Stomach (tissue), 19 donors: ENCODE measurements at places on chromosomes 7 and 10. TPM values are rescaled to one million over a fixed set of nuclear protein-coding genes. Genes with fewer than 3 reads are reported as not detected.

Gene C7orf33
- total RNA-seq, result not detected

Gene GIMAP4
- total RNA-seq, result 11.7 TPM

Gene IGF2BP3
- total RNA-seq, result not detected

Gene ATOH7
- total RNA-seq, result not detected

Gene JAKMIP3
- 0.43 TPM for total RNA-seq

Gene PAX4
- not detected for total RNA-seq

GRCh38 chr10:32795598-32796183 lies 162.3 kb downstream of the ITGB1 start:
- DNase-seq, result peak; percentile 58
- H3K4me1 ChIP-seq, result no peaks in the 10 kb centered on the region
- no peak overlapping the region for H3K27ac ChIP-seq
- no peak overlapping the region for H3K4me3 ChIP-seq
- H3K36me3 ChIP-seq, result no peaks in the 10 kb centered on the region
- no peaks in the 10 kb centered on the region for H3K27me3 ChIP-seq

DNA sequence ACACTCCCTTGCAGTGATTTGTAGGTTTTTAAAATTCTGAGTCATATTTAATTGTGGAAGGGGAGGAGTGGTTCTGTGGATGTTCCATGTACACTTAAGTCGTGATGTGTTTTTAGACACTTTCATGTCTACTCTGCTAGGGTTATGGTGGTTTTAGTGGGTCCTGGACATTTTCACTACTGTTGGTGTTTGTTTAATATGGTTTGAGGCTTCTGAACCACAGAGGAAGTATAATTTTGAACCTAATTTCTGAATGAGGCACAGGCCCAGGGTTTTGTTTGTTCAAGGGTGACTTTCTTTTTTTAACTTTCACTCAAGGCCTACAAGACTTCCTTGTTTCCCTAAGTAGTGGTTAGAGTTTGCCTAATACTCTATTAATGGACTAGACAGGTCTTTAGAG lies 13.3 kb downstream of the SLC26A5 start:
- no peak overlapping the region for H3K27ac ChIP-seq
- H3K4me1 ChIP-seq, result peaks cover 15% of the 10 kb centered on the region
- peak; percentile 23 for DNase-seq
- no peak overlapping the region for H3K4me3 ChIP-seq
- no peaks in the 10 kb centered on the region for H3K36me3 ChIP-seq

GRCh38 chr10:6034371-6034770 lies 27.8 kb downstream of the IL2RA start:
- H3K4me1 ChIP-seq, result no peaks in the 10 kb centered on the region
- peak overlapping the region; percentile 54 for H3K27ac ChIP-seq
- DNase-seq, result no peak
- no peaks in the 10 kb centered on the region for H3K36me3 ChIP-seq
- no peaks in the 10 kb centered on the region for H3K27me3 ChIP-seq

DNA sequence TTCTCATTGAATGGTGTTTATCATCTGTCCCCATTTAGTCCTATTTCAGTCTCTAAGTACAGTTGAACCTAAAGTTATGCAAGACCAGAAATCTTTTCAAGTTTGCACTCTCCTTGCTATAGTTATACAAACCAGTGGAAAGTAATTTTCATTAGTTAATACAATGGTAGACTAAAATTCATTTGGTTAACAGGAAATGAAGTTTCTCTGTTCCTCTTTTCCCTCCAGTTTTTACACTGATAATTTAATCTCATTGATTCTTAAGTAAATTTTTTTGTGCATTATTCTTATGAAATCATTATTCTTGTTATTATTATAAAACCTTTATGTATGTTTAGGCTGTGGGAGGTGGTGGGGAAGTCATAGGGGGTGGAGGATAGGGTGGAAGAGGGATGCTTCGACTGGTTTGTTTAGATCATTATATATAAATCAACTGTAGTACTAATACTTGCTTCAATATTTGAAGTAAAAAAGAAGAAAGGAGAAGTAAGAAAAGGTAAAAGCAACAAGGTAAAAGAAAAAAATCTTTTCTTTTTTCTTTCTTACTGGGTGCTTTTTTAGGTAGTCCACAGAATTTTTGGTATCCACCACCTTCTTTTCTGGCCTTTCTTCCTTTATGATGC lies 104.1 kb downstream of the GPR85 start:
- H3K4me1 ChIP-seq, result no peaks in the 10 kb centered on the region
- no peaks in the 10 kb centered on the region for H3K36me3 ChIP-seq
- DNase-seq, result no peak
- H3K27ac ChIP-seq, result no peak overlapping the region
- no peak overlapping the region for H3K4me3 ChIP-seq

DNA sequence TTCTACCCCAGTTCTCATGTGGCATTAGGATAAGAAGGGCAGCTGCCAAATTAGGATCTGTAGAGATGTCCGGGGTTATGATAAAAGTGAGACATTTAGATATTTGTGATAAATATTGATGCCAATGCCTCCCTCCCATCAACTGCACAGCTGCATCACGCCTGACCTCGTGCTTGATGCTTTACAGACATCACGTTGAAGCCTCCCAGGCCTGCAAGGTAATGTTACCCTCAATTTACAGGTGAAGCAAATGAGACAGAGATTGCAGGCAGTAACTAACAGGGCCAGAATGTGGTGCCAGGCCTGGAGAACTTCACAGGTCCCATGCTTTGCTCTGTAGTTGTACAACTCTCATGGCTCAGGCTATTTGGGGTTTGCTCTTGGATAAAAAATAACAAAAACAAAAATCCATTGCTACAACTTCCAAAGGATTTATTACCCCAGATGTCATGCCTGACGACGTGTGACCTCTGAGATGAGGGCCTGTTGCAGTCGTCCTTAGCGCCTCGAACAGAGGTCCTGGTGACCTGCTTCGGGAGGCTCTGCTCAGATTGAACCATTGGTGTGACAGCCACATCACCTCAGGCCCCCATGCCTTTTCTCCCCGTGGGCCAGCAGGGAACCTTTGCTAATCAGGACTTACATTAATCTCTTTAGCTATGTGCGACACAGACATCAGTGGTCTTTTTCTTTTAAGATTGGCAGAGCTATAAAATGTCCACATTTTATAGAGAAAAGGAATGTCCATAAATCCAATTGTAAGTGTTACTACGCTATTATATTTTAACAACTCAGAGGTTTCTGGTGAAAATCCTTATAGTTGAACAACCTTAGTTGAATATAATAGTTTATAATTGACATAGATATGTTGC lies 169.3 kb downstream of the ADAM12 start:
- no peak overlapping the region for H3K4me3 ChIP-seq
- H3K27me3 ChIP-seq, result peaks cover 13% of the 10 kb centered on the region
- no peak overlapping the region for H3K27ac ChIP-seq
- no peak for DNase-seq
- H3K4me1 ChIP-seq, result no peaks in the 10 kb centered on the region

DNA sequence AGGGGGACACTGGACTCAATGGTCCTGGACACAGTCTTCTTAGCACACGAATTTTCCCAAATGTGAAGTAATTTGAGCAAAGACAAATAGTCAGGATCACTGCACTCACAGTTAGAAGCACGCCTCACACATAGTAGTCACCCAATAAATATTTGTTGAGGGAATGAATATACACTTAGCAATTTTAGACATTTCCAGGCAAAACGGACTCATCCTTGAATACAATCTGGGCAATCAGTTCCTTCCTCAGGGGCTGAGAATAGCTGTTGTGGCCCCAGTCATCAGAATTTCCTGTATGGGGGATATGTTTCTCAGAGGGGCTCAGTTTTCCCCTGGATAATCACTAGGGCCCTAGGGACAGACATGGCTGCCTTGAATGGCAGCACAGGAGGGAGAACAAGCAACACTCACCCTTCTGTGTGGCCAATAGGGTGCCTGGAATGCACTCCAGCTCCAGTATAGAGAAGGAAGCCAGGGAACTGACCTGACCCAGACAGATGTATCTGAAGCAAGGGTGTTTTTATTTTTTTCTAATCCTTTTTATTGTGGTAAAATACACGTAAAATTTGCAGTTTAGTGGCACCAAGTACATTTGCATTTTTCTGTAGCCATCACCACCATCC lies 282.7 kb upstream of the ZNF32 start:
- H3K27me3 ChIP-seq, result no peaks in the 10 kb centered on the region
- H3K4me1 ChIP-seq, result no peaks in the 10 kb centered on the region
- H3K4me3 ChIP-seq, result no peak overlapping the region
- H3K36me3 ChIP-seq, result no peaks in the 10 kb centered on the region
- no peak for DNase-seq
- H3K27ac ChIP-seq, result no peak overlapping the region

GRCh38 chr7:117227091-117227490 lies 95.8 kb downstream of the WNT2 start:
- no peaks in the 10 kb centered on the region for H3K4me1 ChIP-seq
- no peaks in the 10 kb centered on the region for H3K27me3 ChIP-seq

DNA sequence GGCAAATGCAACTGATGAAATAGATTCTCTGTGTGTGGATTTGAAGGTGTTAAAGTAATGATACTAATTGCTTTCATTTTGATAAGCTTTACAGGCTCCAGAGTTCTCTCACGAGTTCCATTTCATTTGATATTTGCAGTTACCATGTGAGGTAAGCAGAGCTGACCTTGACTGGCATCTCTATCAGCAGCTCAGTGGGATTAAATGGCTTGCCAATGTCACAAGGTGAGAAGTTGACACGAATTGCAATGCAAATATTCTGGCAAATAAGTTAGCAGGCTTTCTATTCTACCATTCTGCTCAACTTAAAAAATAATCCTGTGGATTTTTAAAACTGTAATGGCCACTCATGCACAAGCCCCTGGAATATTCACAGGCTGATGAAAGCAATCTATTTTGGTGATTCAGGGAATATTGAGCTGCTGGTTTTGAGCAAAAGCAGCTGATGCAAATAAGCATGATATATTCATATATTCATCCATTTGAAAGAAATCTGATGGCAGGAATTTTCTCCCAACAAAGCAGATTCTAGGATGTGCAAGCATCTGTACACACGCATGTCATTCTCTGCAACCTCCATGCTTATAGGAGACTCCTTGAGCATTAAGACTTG lies 64.5 kb upstream of the ANKRD1 start:
- H3K27me3 ChIP-seq, result no peaks in the 10 kb centered on the region
- no peak for DNase-seq
- H3K4me1 ChIP-seq, result no peaks in the 10 kb centered on the region
- no peak overlapping the region for H3K27ac ChIP-seq

GRCh38 chr10:43089519-43089918 lies 12.7 kb downstream of the RET start:
- H3K36me3 ChIP-seq, result no peaks in the 10 kb centered on the region

- no peaks in the 10 kb centered on the region for H3K36me3 ChIP-seq
- peak; percentile 45 for DNase-seq
- H3K4me3 ChIP-seq, result no peak overlapping the region
- H3K27ac ChIP-seq, result no peak overlapping the region
- no peaks in the 10 kb centered on the region for H3K27me3 ChIP-seq
- peaks cover 10% of the 10 kb centered on the region for H3K4me1 ChIP-seq
These were observed 136.8 kb upstream of the PDE1C start for GRCh38 chr7:32206987-32207386.

DNA sequence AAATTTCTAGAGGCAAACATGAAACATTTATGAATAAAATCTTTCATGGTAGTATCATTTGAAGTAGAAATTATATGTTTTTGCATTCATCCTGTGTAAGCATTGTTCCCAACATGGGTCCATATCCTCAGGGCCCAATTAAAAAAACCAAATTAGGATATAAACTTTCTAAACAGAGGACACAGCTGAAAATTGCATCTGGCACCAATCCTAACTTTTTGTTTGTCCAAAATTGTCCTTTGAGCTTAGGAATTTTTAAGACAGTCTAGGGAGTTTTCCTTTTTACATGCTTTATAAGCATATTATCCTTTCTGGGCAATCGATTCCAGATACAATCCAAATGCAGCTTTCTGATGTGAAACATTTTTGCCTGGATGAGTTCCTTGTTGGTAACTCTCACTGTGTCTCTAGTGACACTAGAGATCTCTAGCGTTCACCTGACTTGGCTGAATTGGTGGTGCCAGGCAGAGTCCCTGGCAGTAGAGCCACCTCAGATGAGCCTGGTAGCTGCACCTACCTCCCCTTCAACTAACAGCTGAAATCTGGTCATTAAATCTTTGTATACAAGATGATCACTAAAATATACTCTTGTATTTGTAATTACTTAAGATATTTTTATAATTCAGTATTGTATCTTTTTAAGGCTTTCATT lies 137.6 kb upstream of the SAMD8 start:
- H3K36me3 ChIP-seq, result peaks cover 45% of the 10 kb centered on the region
- peaks cover 6% of the 10 kb centered on the region for H3K4me1 ChIP-seq
- no peak overlapping the region for H3K27ac ChIP-seq
- no peak for DNase-seq
- H3K4me3 ChIP-seq, result no peak overlapping the region
- no peaks in the 10 kb centered on the region for H3K27me3 ChIP-seq

- no peaks in the 10 kb centered on the region for H3K36me3 ChIP-seq
- H3K4me1 ChIP-seq, result peaks cover 10% of the 10 kb centered on the region
- peak; percentile 90 for DNase-seq
- no peak overlapping the region for H3K4me3 ChIP-seq
- H3K27me3 ChIP-seq, result no peaks in the 10 kb centered on the region
These were observed 9.3 kb upstream of the AHR start for GRCh38 chr7:17289074-17289645.

DNA sequence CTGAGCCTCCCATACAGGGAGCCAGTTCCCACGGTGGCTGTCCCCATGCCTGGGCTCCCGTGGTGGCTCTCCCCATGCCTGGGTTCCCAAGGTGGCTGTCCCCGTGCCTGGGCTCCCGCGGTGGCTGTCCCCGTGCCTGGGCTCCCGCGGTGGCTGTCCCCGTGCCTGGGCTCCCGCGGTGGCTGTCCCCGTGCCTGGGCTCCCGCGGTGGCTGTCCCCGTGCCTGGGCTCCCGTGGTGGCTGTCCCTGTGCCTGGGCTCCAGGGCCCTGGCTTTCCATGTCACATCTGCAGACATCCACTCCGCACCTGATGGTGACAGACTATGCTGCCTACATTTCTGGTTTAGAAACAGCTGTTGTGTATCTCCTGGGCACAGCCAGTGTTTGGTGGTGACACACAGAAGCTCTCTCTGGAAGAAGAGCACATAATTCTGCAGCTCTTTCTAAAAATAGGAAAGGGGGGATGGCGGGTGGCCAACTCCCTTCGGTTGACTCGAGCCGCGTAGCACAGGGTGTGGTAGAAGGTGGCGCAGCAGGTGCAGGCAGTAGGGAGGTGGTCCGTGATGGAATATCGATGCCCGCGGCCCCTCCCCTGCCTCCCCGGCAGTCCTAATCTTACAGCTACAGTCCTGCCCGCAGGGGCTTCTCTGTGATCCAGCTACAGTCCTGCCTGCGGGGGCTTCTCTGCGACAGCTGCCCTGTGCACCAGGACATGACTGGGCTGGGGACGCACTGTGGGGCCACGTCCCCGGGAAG lies 251.2 kb downstream of the DNAJB6 start:
- no peaks in the 10 kb centered on the region for H3K4me1 ChIP-seq
- peaks cover 9% of the 10 kb centered on the region for H3K36me3 ChIP-seq
- no peak overlapping the region for H3K27ac ChIP-seq
- H3K27me3 ChIP-seq, result no peaks in the 10 kb centered on the region

DNA sequence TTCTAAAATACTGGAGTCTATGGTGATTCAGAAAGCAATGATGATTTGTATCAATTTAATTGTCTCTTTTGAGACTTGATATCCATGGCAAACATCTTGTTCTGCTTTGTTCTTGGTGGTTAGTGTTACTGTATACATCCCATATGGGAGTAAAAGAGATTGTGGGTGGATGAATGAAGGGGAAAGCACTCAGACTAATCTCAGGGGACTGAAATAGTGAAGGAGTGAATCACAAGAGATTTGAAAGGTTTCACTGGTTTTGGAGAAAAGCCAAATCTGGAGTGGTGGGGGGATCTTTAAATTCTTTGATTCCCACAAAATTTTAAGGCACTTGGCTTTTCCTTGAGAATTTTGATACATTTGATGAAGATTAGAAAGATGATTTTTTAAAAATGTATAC lies 369.4 kb downstream of the INHBA start:
- no peak overlapping the region for H3K27ac ChIP-seq
- H3K27me3 ChIP-seq, result no peaks in the 10 kb centered on the region
- H3K4me3 ChIP-seq, result no peak overlapping the region
- DNase-seq, result no peak
- no peaks in the 10 kb centered on the region for H3K36me3 ChIP-seq
